ENCODE measurements at places on chromosomes 11 and 22.

GRCh38 chr11:46668480-46669085 lies 31.8 kb downstream of the ARHGAP1 start:
- DNase-seq = no peak

- no peak for DNase-seq
These were observed 50.2 kb downstream of the AP2A2 start for GRCh38 chr11:975827-976226.

DNA sequence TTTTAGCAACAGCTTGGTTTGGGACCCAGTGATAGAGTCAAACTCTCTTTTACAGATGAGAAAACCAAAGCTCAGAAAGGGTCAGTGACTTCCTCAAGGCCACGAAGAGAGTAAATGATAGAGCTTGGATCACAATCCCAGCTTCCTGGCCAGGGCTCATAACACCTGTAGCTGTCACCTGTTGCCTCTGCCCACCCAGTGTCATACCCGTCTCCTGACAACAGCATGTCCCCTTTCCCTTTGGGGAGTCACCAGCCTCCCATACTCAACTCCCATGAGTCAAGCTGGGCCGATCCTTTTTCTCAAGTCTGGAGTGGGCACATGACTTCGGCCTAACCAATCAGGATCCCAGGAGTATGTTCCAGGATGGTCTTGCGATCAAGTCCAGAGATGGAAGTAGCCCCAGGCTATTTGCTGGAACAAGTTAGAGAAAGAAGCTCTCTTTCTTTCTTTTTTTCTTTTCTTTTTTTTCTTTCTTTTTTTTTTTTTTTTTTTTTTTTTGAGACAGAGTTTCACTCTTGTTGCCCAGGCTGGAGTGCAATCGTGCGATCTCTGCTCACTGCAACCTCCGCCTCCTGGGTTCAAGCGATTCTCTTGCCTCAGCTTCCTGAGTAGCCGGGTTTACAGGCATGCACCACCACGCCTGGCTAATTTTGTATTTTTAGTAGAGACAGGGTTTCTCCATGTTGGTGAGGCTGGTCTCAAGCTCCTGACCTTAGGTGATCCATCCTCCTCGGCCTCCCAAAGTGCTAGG lies 27.8 kb upstream of the MYH9 start:
- DNase-seq = no peak

DNA sequence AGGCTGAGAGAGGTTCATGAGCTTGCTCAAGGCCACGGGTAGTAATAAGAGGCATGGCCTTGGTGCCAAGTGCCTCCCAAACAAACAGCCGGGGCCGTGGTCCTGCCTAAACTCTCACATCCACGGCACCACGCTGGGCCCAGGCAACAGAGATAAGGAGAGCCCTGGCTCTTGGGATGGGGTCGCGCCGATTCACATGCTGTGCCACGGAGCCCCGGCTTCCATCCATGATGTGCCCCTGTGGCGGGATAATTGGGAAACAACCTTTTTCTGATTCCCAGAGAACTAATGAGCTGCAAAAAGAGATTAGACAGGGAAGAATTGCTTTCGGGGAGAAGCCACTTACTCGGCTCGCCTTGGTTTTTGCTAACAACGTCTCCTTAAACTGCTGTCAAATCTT lies 22.0 kb downstream of the TP53AIP1 start:
- DNase-seq = no peak

DNA sequence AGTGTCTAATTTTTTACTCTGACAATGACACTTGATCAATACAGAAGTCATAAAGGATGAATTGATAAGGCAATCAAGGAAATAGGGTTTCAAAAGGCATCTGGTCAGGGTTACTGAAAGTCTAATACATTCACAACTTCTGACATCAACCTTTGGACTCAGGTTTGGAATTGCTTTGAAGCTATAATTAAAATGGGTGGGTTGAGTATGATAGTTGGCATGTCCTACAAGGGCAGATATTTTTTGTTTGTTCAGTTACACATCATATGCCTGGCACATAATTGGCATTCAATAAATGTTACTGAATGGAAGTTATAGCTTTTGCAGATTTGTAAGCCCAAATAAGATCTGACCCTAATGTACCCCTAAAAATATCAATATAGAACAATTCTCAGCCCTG lies 7.3 kb upstream of the FUT4 start:
- DNase-seq = no peak

GRCh38 chr11:43145653-43146052 lies 166.1 kb upstream of the API5 start:
- no peak for DNase-seq

GRCh38 chr11:127950162-127950561 lies 637.2 kb downstream of the ETS1 start:
- DNase-seq = no peak

DNA sequence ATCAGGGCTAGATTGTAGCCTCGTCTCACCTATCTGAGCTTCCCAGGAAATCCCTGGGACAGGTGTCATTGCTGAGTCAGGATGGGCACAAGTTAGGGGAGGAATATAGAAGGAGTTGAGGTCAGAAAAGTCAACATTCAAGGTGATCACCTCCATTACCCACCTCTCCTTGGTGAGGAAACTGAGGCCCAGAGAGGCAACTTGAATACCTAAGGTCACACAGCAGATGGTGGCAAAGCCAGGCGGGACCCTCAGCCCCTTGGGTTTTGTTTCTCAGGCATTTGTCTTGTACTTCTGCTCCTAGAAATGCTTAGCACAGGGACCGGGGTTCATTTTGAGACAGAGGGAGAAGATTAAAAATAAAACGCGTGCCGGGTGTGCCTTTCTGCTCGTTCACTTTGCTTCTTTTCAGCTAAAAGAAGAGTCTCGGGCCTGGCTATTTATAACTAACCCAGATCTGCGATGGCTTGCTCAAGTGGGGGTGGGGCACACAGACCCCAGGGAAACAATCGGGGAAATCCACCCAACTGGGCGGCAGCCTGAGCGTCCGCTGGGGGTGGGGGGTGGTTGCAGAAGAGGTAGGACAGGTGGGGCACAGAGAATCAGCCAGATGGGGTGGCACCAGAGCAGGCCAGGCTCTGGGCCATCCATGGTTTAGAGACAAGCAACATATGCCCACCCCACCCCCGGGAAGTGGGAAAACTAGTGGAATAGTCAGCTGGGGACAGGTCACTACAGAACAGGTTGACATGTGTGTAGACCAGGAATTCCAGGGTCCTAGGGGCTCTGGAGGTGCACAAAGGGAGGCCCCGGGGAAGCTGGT lies 3.9 kb upstream of the GNAZ start:
- DNase-seq = no peak

GRCh38 chr11:36098853-36099375 lies 155.1 kb downstream of the LDLRAD3 start:
- DNase-seq = no peak

DNA sequence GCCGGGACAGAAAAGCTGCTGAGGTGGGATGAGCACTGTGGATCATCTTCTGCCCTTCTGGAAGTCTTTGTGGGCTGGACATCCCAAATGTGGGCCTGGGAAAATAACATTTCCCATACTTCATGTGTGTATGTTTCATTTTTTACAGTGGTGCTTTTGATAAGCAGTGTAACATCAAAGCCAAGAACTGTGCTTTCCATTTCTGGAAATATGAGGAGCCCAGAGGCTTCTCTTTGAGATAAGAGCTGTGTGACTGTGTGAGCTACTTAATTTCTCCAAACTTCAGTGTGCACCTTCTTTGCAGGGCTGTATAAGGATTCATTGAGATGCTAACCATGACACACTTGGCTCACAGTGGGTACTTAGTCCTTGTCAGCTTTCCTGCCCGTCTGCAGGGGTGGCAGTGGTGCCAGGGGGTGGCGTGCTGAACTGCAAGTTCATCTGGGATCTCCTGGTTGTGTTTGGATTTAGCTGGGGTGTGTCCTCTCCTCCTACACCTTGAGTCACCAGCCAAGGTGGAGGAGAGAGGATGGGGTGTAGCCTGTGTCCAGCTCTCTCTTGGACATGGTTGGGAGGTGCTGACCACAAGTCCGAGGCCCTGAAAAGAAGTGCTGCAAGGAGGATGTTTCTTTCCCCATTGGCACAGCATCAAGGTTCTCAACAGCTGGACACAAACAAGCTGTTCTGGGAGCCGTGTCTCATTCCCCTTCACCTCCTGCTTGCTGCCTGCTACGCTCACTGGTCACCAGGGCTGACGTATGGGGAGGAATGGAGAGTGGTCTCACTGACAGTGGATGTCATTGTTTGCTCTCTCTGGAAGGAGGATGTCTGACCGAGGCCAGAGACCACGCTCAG lies 139.4 kb downstream of the TEAD1 start:
- no peak for DNase-seq

DNA sequence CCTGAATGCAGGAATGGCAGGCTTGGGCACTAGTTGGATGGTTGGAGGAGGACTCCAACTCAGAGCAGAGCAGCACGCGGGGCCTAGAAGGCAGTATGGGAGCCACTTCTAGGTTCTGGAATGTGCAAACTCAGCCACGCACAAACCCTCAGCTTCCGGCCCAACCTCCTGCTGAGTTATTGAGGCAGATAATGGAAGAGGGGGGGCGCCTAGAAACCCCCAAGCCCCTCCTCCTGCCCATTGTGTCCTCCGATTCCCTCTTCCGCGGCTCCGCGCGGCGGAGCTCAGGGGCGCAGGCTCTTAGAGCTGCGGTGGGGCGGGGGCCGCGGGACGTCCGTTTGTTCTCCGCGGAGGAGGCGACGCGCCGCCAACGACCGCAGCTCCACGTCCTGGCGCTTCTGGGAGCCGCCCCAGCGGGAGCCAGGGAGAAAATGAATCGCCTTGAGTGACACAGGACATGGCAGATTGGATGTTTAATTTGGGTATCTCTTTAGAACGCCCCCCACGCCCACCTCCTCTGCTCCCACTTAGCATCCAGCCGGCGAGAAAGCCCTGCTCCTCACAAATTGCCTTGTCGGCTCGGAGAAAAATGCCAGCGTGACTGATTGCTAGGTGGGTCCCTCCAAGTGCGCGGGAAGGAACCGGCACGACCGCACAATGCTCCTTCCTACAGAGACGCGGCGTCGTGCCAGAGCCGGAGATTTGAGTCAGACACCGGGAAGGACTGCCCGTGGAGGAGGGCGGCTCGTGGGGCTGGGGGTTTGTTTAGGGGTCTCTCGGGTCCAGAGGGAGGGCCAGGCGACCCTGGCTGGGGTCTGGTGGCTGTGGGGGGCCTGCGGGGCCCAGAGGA lies 144.6 kb downstream of the NECTIN1 start:
- DNase-seq = no peak

GRCh38 chr11:33930317-33931021 lies 38.6 kb upstream of the LMO2 start:
- DNase-seq = no peak

DNA sequence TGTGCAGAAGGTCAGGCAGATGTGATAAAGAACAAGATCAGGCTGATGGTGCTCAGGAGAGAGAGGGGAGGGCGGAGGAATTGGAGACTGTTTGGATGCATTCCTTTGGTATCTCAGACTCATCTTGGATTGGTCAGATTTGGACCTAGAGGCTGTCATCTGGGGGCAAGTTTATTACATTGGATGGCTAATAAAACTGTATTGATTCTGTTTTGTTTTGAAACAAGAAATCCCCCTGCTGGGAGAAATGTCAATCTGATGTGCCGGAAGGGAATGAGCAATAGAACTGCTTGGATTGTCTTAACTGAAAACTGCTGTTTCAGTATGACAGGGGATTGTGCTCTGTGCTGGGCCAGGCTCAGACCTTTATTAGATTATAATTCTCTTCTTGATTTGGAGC lies 25.5 kb upstream of the CCDC90B start:
- no peak for DNase-seq

DNA sequence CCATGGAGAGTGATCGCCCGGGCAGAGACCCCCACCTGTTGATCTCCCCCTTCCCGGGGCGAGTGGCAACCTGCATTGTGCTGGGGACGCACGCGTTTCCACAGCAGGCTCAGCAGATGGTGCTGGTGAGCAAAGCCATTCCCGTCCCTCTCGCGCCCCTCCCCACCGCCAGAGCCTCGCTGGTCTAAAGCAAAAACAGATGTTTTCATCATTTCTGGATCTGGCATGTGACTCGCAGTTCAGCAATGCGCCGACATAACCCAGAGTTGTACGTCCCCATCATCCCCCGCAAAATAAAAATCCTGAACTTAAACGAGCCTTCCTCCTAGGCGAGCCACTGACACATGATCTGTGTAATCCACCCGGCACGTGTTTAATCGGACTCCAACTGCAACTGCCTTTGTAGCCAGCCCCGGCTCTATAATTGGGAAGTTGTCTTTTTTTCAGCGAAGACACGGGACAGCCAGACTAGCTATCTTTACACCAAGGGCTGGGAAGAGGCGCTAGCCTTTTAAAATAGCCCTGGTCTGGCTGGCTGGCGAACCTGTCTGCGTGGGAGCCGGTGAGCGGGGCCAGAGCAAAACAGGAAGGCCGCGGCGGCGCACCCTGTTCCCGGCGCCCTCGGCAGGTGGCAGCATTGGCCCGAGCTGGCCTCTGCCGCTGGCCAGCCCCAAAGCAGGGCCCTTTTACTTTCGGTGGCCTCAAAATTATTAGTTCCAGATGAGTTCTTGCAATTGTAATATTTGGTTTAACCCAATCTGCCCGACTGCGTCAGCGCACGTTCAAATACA lies 203.0 kb upstream of the SORL1-AS1 start:
- DNase-seq = peak; percentile 39

DNA sequence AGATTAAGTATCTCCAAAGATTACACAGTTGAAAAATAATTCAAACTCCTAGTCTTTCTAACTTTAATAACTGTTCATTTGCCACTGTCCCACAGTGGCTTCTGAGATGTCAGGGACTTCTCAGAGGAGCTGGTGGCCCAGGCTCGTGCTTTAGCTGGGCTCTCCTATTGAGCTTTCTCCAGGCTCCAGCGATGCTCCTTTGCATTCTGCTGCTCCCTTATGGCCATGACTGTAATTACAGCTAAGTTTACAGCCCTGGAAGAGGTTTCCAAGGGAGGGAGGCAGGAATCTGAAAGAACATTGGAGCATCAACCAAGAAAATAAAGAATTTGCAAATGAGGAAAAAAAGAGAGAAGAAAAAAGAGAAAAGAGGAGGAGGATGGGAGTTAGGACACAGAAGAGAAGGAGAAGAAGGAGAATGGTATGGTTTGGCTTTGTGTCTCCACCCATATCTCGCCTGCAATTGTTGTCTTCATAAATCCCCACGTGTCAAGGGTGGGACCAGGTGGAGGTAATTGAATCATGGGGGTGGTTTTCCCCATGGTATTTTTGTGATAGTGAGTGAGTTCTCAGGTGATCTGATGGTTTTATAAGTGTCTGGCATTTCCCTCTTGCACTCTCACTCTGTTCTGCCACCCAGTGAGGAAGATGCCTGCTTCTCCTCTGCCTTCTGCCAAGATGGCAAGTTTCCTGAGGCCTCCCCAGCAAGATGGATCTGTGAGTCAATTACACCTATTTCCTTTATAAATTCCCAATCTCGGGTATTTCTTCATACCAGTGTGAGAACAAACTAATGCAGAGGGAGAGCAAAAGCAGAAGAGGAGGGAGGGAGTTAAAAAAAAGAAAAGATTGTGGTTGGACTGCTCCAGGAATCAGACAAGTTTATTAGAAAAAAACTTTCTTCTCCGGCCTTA lies 857.0 kb downstream of the KCNA4 start:
- DNase-seq = no peak

- no peak for DNase-seq
These were observed 52.3 kb downstream of the SLC22A12 start for GRCh38 chr11:64643256-64643881.

- DNase-seq = no peak
These were observed 39.6 kb downstream of the DIXDC1 start for GRCh38 chr11:111976767-111977145.
